Heart right ventricle (tissue), 16 donors: ENCODE measurements at places on chromosomes 4 and X. TPM values are rescaled to one million over a fixed set of nuclear protein-coding genes. Genes with fewer than 3 reads are reported as not detected.

DNA sequence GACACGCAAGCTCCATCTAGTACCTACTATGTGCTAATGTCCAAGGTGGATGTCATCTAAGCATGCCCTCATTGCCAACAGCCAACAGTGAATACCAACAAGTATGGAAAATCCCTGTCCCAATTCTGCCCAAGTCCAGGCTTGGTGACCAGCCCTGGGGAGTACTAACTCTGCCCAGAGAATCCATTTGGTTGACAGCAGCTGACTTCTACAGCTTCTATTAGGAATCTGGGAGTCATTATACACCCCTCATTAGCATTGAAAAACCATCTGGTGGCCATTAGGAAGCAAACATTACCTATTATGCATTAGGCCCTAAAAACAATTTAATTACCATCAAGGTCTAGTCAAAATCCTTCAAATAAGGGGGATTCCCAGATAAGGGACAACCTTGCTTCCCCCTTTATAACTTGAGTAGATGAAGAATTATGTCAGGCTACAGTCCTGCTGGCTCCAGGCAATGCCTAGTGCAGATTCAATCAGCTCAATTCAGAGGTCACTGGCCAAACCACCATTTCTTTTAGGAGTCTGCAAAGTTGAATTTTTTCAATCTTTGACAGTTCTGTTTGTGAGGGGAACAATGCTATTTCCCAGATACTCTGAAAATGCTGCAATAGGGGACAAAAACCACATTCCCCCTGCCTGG, 228.0 kb upstream of the LDB2 start:
- no peak for DNase-seq

DNA sequence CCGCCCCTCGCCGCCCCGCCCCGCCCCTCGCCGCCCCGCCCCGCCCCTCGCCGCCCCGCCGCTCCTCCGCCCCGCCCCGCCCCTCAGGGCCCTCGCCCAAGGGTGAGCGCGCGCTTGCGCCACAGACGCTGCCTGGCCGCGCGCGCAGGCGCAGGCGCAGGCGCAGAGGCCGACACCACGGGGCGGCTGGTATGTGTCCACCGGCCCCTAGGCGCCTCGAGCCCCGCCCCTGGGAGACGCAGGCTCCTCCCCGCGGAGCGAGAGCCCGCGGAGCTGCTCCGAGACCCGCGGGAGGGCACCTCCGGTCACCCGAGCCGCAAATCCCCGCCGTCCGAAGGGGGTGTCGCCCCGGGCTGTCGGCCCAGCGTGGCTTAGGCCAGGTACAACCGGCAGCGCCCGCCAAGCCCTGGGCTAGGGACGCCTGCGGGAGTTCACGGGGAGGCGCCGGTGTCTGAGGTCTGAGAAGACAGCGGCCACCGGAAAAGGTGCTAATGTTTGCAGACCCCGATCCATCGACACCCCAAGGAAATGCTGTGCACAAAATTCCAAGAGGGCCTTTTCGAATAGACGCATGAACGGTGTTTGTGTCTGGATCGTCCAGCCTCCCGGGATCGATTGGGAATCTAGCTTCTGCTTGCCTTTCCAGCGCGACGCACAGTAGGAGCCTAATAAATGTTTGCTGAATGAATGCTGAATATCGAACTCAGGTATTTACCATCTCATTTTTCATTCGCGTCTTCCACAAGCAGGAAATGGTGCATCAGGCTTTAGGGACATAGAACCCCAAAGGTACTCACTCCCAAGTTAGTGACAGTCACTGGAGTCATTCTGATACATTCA, 473 bp upstream of the CCNQ start:
- DNase-seq: peak; percentile 84

DNA sequence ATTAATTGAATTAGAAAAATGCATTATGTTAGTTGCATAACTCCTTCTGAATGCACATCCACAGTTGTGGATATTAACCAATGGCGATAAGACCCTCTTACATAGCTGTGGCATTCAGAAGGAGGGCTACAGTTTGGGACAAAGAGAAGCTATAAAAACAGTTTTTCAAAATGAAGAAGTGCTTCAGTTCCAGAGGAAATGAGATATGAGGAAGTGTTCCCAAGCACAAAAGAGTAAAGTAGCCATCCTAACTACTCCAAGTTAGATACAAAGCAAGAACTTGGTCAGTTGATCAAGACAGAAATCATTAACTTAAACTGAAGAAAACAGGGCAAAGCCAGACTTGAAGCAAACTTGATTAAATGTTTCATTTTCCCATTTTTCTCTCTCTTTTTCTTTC, 17.2 kb upstream of the ADGRL3 start:
- no peak for DNase-seq

DNA sequence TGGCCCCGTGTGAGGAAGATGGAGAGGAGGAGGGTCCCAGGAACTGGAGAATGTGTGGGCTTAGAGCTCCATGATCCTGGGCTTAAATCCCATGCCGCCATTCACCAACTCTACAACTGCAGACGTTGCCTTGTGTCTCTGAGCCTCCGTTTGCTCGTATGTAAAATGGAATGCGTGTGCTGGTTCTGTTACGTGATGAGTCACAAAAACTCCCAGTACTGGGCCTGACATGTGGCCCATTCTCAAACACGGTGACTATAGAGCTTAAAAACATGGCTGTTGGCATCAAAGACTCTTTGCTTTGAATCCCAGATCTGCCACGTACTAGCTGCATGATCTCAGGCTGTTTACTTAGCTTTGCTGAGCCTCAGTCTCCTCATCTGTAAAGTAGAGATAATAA, 13.0 kb upstream of the AFAP1 start:
- no peak for DNase-seq

GRCh38 chr4:167222099-167222498, 12.2 kb downstream of the SPOCK3 start:
- no peak for DNase-seq

GRCh38 chr4:138961664-138962063, 53.9 kb upstream of the NOCT start:
- DNase-seq: no peak

GRCh38 chrX:12021698-12022097, 116.6 kb upstream of the FRMPD4 start:
- DNase-seq: no peak

DNA sequence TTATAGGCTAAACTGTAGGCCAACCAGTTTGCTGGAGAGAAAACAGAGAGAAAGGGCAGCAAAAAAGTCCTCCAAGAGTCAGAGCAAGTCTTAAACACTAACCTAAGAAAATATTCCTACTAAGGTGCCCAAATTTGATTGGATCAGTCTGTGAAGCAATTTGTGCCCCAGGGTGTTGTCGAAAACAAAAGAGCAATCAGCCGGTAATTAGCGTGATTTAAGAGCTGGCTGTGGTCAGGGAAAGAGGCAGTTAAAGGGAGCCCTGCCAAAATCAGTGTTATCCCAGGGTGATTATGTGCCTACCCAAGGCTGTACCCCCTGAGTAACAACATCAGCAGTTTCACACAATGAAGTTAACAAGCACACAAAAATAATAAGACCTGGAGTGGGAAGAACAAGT, 6.4 kb upstream of the BRWD3 start:
- no peak for DNase-seq

GRCh38 chrX:46791927-46792809, 33.2 kb upstream of the SLC9A7 start:
- DNase-seq: no peak

DNA sequence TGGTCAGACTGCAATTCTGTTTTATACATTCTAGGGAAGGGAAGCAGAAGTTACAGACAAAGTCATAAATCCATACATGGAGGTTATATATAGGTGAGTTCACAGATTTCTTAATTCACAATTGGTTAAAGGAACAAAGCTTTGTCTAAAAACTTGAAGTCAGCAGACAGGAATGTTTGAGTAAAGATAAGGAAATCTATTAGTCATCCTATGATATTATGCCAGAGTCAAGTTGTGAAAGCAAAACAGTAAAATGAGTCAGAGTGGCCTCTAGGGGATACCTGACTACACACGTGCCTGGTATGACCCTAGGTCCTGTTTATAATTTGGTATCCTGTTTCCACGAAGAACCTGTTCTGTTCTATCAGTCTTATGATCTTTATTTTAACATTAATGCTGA, 31.5 kb downstream of the ACTRT1 start:
- DNase-seq: no peak

- no peak for DNase-seq
Measured at GRCh38 chr4:70583952-70584834, 7.9 kb upstream of the AMBN start.

GRCh38 chr4:130183766-130184165, 1087.8 kb downstream of the C4orf33 start:
- DNase-seq: no peak

DNA sequence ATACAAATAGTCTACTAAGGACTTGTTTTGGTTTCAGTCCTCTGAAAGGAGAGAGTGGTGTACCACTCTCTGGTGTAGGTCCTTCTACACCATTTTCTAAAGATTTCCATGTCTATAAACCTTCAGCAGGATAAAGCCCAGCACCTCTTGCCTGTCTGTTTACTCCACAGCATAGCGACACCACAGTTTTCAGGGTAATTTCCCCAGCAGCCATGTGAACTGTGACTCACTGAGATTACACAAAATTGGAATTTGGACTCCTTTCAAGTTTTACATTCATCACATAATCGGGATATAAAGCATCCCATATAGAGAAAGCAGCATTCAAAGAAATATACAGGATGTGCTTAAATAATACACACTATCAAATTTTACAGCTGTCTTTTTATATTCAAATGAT, 229.6 kb downstream of the PRDM5 start:
- no peak for DNase-seq

DNA sequence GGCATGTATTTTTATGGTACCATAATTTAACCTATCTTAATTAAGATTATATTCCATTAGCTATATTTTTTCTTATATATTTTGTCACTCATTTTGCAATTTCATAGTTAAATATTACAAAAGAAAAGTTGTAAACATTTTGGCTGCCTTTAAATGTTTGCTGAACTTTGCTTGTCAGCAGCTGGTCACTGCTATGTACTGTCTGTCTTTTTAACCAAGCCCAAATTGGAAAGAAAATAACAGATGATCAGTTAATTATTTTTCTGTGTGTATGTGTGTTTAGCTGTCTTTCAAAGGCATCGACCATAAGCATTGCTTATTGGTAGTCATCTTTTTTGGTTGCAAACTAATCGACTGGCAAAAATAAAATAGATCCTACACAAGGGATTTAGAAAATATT, 54.4 kb upstream of the SMAD1 start:
- DNase-seq: no peak

DNA sequence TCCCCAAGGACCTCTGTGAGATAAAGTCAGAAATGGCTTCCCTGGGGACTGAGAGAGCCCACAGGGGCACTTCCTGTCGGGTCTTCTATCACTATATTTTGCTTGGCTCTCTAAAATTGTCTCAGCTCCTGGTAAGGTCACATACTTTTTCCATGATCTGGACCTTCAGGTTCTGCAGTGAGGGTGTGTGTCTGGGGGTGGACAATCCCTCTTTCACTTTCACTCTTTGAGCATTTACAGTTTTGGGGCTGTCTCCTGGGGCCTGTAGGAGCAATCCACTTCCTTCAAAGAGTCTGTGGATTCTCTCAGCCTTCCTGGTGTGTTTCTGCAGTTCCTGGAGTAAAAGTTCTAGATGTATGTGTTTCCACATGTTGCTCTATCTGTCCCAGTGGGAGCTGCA, 335.7 kb downstream of the FSTL5 start:
- no peak for DNase-seq

DNA sequence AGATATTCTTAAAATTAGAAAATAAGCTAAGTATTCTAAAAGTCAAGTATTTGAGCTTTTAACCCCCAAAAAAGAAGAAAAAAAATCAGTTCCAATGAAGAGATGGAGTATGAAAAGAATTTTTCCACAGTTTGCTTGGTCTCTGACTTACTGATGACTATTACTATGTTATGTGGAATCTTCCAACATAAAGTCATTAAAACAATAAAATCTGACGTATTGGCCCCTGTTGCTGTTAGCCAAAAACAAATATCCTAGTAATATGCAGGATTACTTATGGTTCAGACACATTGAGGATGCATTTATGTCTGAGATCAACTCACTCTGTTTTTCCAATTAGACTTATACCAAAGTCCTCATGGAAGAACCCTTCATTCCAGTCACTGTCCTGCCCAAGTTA, 517.2 kb upstream of the ADGRL3 start:
- no peak for DNase-seq

DNA sequence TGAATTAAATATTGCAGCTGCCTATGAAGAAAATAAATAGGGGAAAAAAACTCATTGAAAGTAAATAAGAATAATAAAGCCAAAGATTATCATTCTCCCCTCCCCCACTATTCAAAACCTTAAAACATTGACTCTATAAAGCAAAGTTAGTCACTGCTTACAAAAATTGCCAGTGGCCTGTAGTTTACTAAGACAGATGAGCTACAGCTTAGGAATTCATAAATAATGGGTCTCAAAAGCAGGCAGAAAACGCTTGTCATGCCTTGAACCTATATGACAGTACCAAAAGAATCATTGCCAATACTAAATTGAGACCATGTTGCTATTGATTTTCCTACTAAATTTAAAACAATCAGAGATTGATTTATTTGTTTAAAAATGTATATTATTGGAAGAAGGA, 78.9 kb downstream of the SLC10A7 start:
- DNase-seq: no peak

DNA sequence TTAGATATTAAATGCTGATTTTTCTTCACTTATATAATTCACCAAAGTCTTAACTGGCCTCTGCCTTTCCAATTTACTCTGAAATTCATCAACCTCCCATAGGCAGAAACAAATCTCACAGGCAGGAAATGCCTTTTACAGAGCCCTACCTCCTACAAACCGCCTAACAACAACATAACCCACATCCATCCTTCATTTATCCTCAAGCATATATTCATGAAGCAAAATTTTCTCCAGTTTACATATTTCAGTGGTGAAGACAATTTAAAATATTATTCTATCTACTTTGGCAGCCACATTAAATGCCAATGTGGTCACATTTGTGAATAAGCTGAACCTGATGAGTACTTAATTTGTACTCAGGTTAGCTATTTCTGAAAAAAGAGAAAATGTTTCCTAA, 30.3 kb downstream of the SEPSECS start:
- no peak for DNase-seq

- no peak for DNase-seq
Measured at GRCh38 chr4:37043342-37043741, 201.2 kb upstream of the NWD2 start.

PLAC8 gene
- total RNA-seq: 1.6 TPM

GPRASP1 gene
- 3.4 TPM for total RNA-seq

KLHL13 gene
- 18.1 TPM for total RNA-seq

F11 gene
- total RNA-seq: not detected

CFAP47 gene
- not detected for total RNA-seq

RADX gene
- total RNA-seq: 0.72 TPM

CXorf49 gene
- not detected for total RNA-seq

AFF2 gene
- total RNA-seq: 0.17 TPM

USP17L25 gene
- total RNA-seq: not detected
